ENCODE measurements at places on chromosomes 1 and 21. TPM values are rescaled to one million over a fixed set of nuclear protein-coding genes. Genes with fewer than 3 reads are reported as not detected.

Gene ZC3H12A
- 145 TPM for total RNA-seq

- no peak for DNase-seq
- no peaks in the 10 kb centered on the region for H3K27me3 ChIP-seq
- peaks cover 72% of the 10 kb centered on the region for H3K4me1 ChIP-seq
- no peak overlapping the region for H3K4me3 ChIP-seq
- peaks cover 3% of the 10 kb centered on the region for H3K36me3 ChIP-seq
- H3K27ac ChIP-seq, result peak overlapping the region; percentile 4
These were observed 36.7 kb downstream of the MAPKAPK2 start for GRCh38 chr1:206721454-206721853.

DNA sequence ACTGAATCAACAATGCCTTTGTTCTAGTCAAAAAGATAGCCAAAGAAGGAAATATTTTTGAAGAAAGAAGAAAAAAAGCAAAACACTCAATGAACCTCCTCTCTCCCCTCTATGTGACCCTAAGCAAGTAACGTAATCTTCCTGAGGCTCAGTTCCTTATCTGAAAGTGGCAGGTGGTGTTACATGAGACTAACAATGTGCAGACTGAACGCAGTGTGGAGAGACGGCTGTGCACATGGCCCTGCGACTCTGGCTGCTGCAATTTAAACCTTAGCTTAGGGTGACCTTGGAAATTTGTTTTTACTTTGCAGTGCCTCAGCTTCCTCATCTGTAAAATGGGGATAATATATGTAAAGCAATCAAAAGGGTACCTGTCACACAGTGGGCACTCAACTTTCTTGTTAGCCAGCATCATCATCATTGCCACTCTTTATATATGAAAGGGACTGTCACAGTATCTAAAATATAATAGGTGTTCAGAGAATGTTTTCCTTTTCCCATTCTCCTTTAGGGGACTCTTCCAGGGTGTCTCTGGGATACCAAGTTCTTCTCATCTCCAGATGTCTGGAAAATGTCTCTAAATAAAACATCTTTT lies 100.1 kb upstream of the JUN start:
- no peaks in the 10 kb centered on the region for H3K36me3 ChIP-seq
- H3K27ac ChIP-seq, result no peak overlapping the region
- H3K4me3 ChIP-seq, result no peak overlapping the region
- peaks cover 17% of the 10 kb centered on the region for H3K4me1 ChIP-seq
- DNase-seq, result no peak

DNA sequence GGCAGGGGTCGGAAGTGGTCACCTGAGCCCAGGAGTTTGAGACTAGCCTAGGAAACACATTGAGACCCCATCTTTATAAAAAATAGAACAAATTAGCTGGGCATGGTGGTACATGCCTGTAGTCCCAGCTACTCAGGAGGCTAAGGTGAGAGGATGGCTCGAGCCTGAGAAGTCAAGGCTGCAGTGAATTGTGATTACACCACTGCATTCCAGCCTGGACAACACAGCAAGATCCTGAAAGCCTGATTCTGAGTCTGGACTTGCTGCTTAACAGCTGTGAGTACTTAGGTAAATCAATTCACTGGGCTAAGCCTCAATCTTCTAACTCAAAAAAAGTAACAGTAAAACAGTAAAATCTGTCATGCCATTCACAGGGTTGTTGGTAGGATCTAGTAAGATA lies 4.9 kb downstream of the TRAPPC3 start:
- peaks cover 35% of the 10 kb centered on the region for H3K4me1 ChIP-seq
- H3K27ac ChIP-seq, result no peak overlapping the region
- no peak overlapping the region for H3K4me3 ChIP-seq
- no peaks in the 10 kb centered on the region for H3K27me3 ChIP-seq

Gene CLDN8
- total RNA-seq, result not detected

GRCh38 chr1:182389619-182390047 lies 2.0 kb downstream of the GLUL start:
- peak overlapping the region; percentile 68 for H3K27ac ChIP-seq
- no peaks in the 10 kb centered on the region for H3K27me3 ChIP-seq
- peaks cover 33% of the 10 kb centered on the region for H3K4me1 ChIP-seq
- DNase-seq, result no peak
- peak overlapping the region; percentile 96 for H3K4me3 ChIP-seq
- H3K36me3 ChIP-seq, result peaks cover 39% of the 10 kb centered on the region

Gene DMRTA2
- total RNA-seq, result not detected

GRCh38 chr1:36352910-36353878 lies 29.7 kb upstream of the EVA1B start:
- no peak for DNase-seq
- H3K27me3 ChIP-seq, result no peaks in the 10 kb centered on the region
- peaks cover 73% of the 10 kb centered on the region for H3K36me3 ChIP-seq
- H3K4me3 ChIP-seq, result no peak overlapping the region
- peaks cover 29% of the 10 kb centered on the region for H3K4me1 ChIP-seq

- no peak overlapping the region for H3K4me3 ChIP-seq
- H3K27me3 ChIP-seq, result no peaks in the 10 kb centered on the region
- H3K36me3 ChIP-seq, result no peaks in the 10 kb centered on the region
- no peak for DNase-seq
- H3K4me1 ChIP-seq, result no peaks in the 10 kb centered on the region
These were observed 35.0 kb downstream of the ZYG11A start for GRCh38 chr1:52877554-52877953.
